ENCODE measurements at places on chromosomes 5 and 9. TPM values are rescaled to one million over a fixed set of nuclear protein-coding genes. Genes with fewer than 3 reads are reported as not detected.

- DNase-seq = no peak
- H3K4me3 ChIP-seq = no peak overlapping the region
- no peaks in the 10 kb centered on the region for H3K36me3 ChIP-seq
- H3K4me1 ChIP-seq = no peaks in the 10 kb centered on the region
- H3K27me3 ChIP-seq = peaks cover 2% of the 10 kb centered on the region
These were observed 149.7 kb upstream of the IRX4 start for GRCh38 chr5:2032432-2032831.

The CER1 gene
- total RNA-seq = not detected

The RAB3C gene
- not detected for total RNA-seq

- no peaks in the 10 kb centered on the region for H3K36me3 ChIP-seq
- H3K4me3 ChIP-seq = no peak overlapping the region
- no peak for DNase-seq
- H3K27me3 ChIP-seq = no peaks in the 10 kb centered on the region
These were observed 38.2 kb downstream of the ZDHHC11B start for GRCh38 chr5:746258-746761.

The TEX48 gene
- total RNA-seq = not detected

DNA sequence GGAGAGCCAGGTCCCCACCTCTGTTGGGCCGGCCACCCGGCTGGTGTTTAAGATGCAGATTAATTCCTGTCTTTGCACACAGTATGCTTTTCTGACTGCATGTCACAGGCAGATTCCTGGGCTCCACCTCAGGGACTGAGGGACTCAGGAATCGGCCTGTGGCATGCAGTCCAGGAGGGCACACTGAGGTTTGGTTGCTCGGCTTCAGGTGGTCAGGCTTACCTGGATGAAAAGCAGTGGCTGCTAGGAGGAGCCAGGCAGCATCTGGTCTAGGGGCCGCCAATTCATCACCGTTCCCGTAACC is 1.1 kb downstream of the WDR5 start:
- peaks cover 34% of the 10 kb centered on the region for H3K4me1 ChIP-seq
- H3K4me3 ChIP-seq = peak overlapping the region; percentile 61
- H3K36me3 ChIP-seq = peaks cover 12% of the 10 kb centered on the region
- no peak overlapping the region for H3K27ac ChIP-seq

GRCh38 chr9:90301277-90301653 is 341.4 kb downstream of the DIRAS2 start:
- H3K27me3 ChIP-seq = no peaks in the 10 kb centered on the region
- H3K4me1 ChIP-seq = no peaks in the 10 kb centered on the region
- no peak for DNase-seq
- H3K36me3 ChIP-seq = no peaks in the 10 kb centered on the region

DNA sequence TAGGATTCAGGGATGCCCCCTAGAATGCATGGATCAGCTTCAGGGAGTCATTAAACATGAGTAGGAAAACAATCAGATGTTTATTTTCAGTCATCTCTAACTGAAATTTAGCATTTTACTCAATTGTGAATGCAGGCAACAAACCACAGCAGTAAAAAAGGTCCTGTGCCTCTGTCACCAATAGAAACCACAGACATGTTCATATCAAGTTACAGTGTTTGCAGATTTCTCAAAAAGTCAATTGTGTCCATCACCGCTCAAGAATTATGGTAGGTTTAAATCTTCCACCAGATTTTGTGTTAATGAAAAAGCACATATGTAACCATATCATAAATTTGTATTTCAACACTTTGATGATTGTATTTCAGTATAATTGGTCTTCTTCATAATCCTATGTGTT is 68.4 kb upstream of the SLC1A1 start:
- no peak for DNase-seq
- no peak overlapping the region for H3K4me3 ChIP-seq
- H3K27me3 ChIP-seq = no peaks in the 10 kb centered on the region
- H3K36me3 ChIP-seq = no peaks in the 10 kb centered on the region
- H3K4me1 ChIP-seq = no peaks in the 10 kb centered on the region

- H3K4me1 ChIP-seq = no peaks in the 10 kb centered on the region
- no peak overlapping the region for H3K27ac ChIP-seq
- no peak for DNase-seq
- H3K27me3 ChIP-seq = no peaks in the 10 kb centered on the region
- H3K36me3 ChIP-seq = no peaks in the 10 kb centered on the region
These were observed 202.7 kb downstream of the ATP10B start for GRCh38 chr5:160649304-160649703.

- H3K4me3 ChIP-seq = no peak overlapping the region
- no peaks in the 10 kb centered on the region for H3K36me3 ChIP-seq
These were observed 8.7 kb upstream of the NDUFB6 start for GRCh38 chr9:32581512-32582143.

- H3K27me3 ChIP-seq = no peaks in the 10 kb centered on the region
- H3K36me3 ChIP-seq = no peaks in the 10 kb centered on the region
- DNase-seq = no peak
- H3K27ac ChIP-seq = no peak overlapping the region
- H3K4me3 ChIP-seq = no peak overlapping the region
These were observed 28.4 kb downstream of the MTX3 start for GRCh38 chr5:79962575-79963222.

The JAKMIP2 gene
- total RNA-seq = 14.9 TPM

GRCh38 chr5:95959888-95960666 is 1.6 kb downstream of the ELL2 start:
- no peaks in the 10 kb centered on the region for H3K27me3 ChIP-seq
- H3K4me3 ChIP-seq = peak overlapping the region; percentile 96
- peak; percentile 31 for DNase-seq
- H3K36me3 ChIP-seq = no peaks in the 10 kb centered on the region

DNA sequence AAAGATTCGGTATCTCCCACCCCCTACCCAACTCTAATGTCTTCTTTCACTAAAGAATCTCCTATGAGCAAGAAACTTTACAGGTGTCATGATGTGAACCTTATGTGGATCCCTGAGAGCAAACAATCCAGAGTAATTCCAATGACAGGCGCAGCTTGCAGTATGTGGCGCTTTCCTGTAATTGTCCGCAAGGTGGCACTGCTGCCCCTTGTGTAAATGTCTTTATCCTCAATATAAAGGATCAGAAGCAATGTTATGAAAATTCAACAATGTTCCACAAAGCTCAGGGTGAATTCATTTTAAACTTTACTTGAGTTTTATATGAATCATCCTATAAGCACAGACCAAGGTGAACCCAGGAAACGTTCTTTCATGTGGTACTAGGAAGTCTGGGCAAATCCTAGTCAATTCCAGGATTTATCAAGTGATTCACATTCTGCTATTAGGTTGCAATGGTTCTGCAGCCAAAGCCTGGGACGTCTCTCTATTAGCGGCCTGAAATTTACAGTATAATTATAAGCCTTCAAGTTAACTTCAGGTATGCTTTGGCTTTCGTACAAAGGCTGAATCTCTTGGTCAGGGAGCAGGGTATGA is 113.7 kb downstream of the TRPM6 start:
- no peaks in the 10 kb centered on the region for H3K4me1 ChIP-seq
- peak; percentile 61 for DNase-seq
- peaks cover 3% of the 10 kb centered on the region for H3K27me3 ChIP-seq

- no peak for DNase-seq
- H3K27me3 ChIP-seq = no peaks in the 10 kb centered on the region
These were observed 135.1 kb upstream of the RFX3 start for GRCh38 chr9:3660936-3661335.

DNA sequence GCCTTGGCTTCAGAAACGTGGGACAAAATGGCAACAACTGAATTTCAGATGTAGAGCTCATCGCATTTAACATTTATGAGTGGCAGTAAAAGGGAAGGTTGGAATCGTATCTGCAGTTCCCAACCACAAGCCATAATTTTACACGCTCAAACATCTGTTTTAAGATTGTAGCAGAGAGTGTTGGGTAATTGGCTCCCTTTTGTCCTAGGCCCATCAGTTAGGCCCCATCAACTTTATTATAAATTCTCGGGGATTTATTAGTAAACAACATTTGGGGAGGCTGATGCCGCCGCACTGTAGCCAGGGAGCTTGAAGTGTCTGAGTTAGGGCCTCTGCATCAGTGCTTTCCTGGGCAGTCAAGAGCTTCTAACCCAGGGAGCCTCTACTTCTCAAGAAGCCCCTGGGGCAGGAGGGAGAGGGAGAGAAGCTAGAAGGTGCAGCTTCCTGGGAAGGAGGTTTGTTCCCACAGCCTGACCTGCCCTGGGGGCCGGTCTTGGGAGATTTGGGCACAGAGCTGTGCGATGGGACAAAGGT is 66.2 kb downstream of the HSPA4 start:
- no peak overlapping the region for H3K27ac ChIP-seq
- H3K27me3 ChIP-seq = no peaks in the 10 kb centered on the region
- DNase-seq = no peak
- no peaks in the 10 kb centered on the region for H3K4me1 ChIP-seq
- H3K4me3 ChIP-seq = no peak overlapping the region

DNA sequence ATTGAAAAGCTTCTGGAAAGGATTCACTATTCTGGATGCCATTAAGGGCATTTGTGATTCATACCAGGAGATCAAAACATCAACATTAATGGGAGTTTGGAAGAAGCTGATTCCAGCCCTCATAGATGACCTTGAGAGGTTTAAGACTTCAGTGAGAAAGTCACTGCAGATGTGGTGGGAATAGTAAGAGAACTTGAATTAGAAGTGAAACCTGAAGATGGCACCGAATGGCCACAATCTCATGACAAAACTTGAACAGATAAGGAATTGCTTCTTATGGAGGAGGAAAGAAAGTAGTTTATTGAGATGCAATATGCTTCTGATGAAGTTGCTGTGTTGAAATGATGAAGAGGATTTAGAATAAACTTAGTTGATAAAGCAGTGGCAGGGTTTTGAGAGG is 254.6 kb upstream of the SLC24A2 start:
- H3K36me3 ChIP-seq = no peaks in the 10 kb centered on the region
- H3K4me1 ChIP-seq = peaks cover 9% of the 10 kb centered on the region
- H3K4me3 ChIP-seq = peak overlapping the region; percentile 16
- peak overlapping the region; percentile 50 for H3K27ac ChIP-seq

DNA sequence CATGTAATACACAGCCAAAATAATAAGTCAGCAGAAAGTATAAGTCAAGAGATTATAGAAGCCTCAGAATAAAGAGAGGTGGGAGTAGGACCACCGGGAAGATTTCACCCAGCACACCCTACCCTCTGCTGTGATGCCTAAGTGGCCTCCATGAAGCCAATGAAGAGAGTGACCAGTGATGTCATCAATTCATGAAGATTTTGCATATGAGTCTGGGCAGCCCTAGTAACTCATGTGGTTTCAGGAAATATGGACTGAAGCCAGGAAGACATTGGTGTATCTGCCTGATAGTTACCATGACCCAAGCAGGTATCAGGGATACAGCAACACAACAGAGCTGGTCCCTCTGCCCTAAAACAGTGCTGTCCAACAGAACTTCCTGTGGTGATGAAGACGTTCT is 135.3 kb downstream of the ADAMTS12 start:
- no peak overlapping the region for H3K4me3 ChIP-seq
- DNase-seq = no peak
- H3K36me3 ChIP-seq = no peaks in the 10 kb centered on the region
- no peaks in the 10 kb centered on the region for H3K27me3 ChIP-seq
- H3K27ac ChIP-seq = no peak overlapping the region
- H3K4me1 ChIP-seq = no peaks in the 10 kb centered on the region

GRCh38 chr9:123081824-123082223 is 48.4 kb downstream of the GPR21 start:
- no peak overlapping the region for H3K27ac ChIP-seq
- no peaks in the 10 kb centered on the region for H3K4me1 ChIP-seq
- peaks cover 27% of the 10 kb centered on the region for H3K36me3 ChIP-seq
- peak; percentile 60 for DNase-seq

DNA sequence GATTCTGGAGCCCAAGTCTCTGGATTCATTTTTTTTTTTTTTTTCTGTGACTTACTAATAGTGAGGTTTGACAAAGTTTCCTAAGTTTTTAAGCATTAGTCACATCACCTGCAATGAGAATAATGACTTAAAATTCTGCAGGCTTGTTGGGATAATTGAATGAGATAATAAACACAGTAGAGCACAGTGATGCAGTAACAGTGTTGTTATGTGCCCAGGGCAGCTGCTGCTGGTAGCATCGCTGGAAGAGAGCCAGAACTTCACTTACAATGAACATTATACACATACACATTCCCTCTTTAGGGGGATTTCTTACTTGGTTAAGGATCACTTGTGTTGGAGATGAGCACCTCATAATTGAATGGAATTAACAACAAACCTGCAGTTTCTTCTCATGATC is 78.9 kb downstream of the ALDH7A1 start:
- H3K4me3 ChIP-seq = no peak overlapping the region
- no peaks in the 10 kb centered on the region for H3K27me3 ChIP-seq
- H3K27ac ChIP-seq = no peak overlapping the region
- no peaks in the 10 kb centered on the region for H3K36me3 ChIP-seq
- no peak for DNase-seq

- H3K4me3 ChIP-seq = peak overlapping the region; percentile 52
- peaks cover 29% of the 10 kb centered on the region for H3K27me3 ChIP-seq
- peak overlapping the region; percentile 95 for H3K27ac ChIP-seq
- H3K36me3 ChIP-seq = no peaks in the 10 kb centered on the region
These were observed 5.6 kb upstream of the PURA start for GRCh38 chr5:140108093-140109017.

DNA sequence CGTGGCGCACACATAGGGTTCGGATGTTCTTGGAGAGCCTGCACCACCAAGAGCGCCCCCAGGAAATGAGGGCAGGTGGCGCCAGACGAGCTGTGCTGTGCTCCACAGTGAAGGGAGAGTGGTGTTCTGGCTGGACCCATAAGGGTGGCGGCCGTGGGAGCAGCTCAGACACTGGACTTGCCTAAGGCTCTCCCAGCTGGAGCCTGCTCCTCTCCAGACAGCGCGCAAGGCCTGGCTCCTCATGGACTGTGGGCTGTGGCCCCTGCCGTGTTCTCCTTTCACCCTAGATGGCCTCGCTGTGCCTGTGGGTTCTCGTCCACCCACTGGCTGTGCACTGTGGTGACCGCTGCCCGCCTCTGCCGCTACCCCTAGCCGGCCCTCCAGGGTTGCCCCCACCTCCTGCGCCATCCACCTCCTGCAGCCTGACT is 92.9 kb downstream of the EHMT1 start:
- no peak overlapping the region for H3K27ac ChIP-seq
- no peak overlapping the region for H3K4me3 ChIP-seq
- DNase-seq = no peak
- H3K4me1 ChIP-seq = peaks cover 39% of the 10 kb centered on the region
- no peaks in the 10 kb centered on the region for H3K27me3 ChIP-seq

- H3K36me3 ChIP-seq = no peaks in the 10 kb centered on the region
- H3K27ac ChIP-seq = no peak overlapping the region
- H3K4me1 ChIP-seq = no peaks in the 10 kb centered on the region
- no peaks in the 10 kb centered on the region for H3K27me3 ChIP-seq
These were observed 159.9 kb downstream of the CSNK1G3 start for GRCh38 chr5:123671711-123672456.

GRCh38 chr5:169696621-169697510 is 59.8 kb downstream of the DOCK2 start:
- no peaks in the 10 kb centered on the region for H3K27me3 ChIP-seq
- DNase-seq = no peak
- H3K4me3 ChIP-seq = no peak overlapping the region
- no peaks in the 10 kb centered on the region for H3K4me1 ChIP-seq
- H3K27ac ChIP-seq = no peak overlapping the region
- peaks cover 94% of the 10 kb centered on the region for H3K36me3 ChIP-seq

Measured in natural killer cell (primary cell).